ENCODE measurements at places on chromosomes 5 and 9.

DNA sequence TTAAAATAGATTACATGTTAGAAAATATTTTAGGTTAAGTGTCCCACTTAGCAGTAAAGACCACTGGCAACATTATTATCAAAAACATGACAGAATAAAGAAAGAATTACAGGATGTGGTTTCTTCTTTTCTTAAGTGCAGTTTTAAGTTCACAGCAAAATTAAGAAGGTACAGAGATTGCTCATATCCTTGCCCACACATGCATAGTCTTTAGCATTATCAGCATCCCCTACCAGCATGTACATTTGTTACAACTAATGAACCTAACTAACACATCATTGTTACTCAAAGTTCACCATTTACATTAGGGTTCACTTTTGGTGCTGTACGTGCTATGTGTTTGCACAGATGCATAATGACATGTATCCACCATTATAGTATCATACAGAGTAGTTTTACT is 837.7 kb upstream of the CDH9 start:
- DNase-seq: no peak

DNA sequence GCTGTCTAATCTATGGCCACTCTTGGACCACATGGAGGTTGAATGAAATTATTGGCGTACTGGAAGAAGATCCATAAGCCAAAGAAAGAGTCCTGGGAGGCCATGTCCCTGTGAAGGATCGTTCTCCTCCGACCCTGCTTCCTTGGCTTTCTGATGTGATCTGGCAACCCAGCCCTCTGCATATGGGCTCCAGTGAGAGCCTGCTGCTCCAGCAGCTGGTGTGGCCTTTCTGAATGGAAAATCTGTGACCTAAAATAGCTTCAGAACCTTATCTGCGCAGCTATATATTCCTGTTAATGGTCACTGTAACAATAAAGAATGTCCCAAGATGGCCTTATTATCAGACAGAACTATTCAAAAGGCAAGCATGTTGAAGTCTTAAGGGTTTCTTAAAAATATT is 40.2 kb upstream of the PHF2 start:
- no peak for DNase-seq

GRCh38 chr5:151002250-151002649 is 18.1 kb upstream of the GPX3 start:
- peak; percentile 46 for DNase-seq

- DNase-seq: no peak
Observed at GRCh38 chr9:88722753-88723152, 187.8 kb downstream of the NXNL2 start.

- DNase-seq: no peak
Observed at GRCh38 chr5:37940931-37941623, 101.2 kb upstream of the GDNF start.

- DNase-seq: no peak
Observed at GRCh38 chr5:137695651-137696428, 40.0 kb downstream of the KLHL3 start.

GRCh38 chr9:130128733-130129431 is 43.3 kb upstream of the NCS1 start:
- DNase-seq: no peak

GRCh38 chr5:136424835-136425584 is 59.7 kb upstream of the TRPC7 start:
- DNase-seq: peak; percentile 90

- peak; percentile 75 for DNase-seq
Observed at GRCh38 chr9:124342776-124343485, 72.3 kb downstream of the PSMB7 start.

DNA sequence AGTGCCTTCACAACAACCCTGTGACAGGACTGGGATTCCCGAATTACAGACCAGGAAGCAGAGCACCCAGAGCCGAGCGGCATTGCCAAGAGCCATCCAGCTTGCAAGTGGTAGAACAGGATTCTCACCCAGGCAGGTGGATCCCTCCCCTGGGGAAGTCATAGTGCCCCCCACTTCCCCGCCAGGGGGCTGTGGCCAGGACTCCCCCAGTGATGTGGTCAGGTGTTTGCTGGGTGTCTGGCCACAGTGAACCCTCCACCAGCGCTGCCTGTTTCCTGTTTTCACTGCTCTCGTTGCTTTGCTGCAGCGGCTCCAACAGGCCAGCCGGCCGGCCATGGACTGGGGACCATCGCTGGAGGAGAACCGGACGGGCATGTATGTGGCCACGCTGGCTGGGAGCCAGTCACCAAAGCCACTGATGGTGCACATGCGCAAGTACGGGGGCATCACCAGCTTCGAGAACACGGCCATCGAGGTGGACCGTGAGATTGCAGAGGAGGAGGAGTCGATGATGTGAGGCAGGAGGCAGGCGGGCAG is 19.3 kb downstream of the SLC6A7 start:
- no peak for DNase-seq

DNA sequence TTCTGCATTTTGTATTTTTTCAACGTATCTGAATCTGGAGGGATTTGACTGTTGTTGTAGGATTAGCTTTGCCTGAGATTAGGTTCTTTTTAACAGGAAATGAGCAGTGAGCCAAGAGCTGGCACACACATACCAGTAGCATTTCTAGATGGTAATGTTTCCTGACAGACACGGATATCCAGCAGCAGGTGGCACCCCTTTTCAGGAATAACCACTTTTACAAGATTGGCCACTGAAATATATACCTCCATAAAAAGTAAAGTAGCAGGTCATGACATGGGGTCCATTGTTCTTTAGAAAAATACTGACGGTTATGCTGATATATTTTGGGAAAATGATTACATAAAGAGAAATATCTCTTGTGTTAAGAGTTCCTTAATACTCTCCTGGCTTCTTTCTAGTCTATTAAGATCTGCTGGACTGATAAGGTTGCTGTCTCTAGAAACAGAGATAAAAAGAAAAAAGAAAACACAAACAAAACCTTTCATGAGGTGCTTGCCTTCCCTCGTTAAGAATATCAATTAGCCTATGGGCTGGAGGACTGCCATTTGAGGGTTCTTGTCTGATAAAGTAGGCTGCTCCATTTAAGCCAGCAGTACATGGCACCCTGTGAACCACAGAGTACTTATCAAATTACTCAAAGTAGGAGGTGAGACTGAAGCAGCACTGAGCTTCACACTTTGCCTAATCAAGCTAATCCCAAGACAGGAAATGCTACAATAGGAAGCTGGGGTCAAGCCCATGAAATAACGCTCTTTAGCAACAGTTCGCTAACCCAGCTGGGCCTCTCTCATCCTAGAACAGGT is 101.6 kb upstream of the PCA3 start:
- no peak for DNase-seq

DNA sequence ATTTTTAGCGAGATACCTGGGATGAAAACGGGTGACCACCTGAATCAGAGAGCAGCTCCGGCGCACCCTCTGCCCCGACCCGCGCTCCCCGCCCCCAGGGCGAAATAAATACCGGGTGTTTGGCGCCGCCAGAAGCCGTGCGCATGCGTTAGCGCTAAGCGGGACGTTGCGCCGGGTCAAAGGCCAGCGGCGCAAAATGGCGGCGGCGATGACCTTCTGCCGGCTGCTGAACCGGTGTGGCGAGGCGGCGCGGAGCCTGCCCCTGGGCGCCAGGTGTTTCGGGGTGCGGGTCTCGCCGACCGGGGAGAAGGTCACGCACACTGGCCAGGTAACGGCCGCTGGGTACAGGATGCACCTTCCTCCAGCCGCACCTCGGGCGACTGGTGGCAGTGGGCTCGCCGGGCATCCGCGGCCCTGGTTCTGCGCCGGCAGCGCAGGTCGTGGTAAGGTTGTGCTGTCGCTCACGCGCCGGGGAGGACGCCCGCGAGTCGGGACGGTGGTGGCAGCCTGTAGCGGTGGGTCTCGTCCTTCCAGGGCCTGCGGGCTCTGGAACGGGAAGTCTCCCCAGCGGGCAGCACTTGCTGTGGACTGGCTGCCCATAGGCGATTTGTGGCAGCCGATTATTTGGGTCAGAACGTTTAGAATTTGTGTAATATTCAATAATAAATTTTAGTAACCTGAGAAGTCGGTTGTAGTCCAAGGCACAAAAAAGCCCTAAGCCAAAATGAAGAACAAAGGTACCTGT is at the start of gene NDUFS6:
NDUFS6 (plus strand) TSS at position 186 of the 745 bp plus-strand sequence; CDS start at position 197, 11 bp downstream.
- peak; percentile 92 for DNase-seq

GRCh38 chr5:77168879-77169244 is 41.6 kb upstream of the PDE8B start:
- no peak for DNase-seq

GRCh38 chr9:96567203-96567700 is 52.4 kb downstream of the CDC14B start:
- no peak for DNase-seq

DNA sequence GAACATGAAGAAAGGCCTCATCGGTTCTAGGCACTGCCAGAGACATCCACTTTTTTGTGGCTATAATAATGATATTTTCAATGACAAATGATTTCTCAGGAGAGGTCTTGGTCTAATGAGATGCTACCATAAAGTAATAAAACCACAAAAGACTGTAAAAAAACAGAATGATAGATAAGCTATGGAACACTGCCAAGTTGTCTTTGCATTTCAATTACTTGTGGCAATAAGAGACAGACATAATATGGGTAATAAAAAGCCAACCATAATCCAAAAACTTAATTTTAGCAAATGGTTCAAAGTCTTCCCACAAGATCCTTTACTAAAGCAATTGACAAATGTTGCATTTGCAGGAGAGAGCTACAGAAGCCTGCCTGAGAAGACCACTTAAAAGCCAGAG is 292.5 kb downstream of the ATPSCKMT start:
- no peak for DNase-seq

GRCh38 chr9:73143711-73144328 is 7.8 kb upstream of the ANXA1 start:
- no peak for DNase-seq

DNA sequence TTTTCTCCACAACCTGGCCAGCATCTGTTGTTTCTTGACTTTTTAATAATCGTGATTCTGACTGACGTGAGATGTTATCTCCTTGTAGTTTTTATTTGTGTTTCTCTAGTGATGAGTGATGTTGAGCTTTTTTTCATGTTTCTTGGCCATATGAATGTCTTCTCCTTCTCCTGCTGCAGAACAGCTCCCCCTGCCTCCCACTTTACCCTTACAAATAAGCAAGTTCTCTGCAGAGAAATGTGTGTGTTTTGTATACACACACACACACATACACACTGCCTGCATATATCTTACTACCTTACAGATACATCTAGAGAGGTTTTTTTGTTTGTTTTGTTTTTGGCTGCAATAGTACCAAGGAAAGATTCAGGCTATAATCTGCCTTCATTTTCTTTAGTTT is 88.7 kb upstream of the PHF24 start:
- peak; percentile 17 for DNase-seq

DNA sequence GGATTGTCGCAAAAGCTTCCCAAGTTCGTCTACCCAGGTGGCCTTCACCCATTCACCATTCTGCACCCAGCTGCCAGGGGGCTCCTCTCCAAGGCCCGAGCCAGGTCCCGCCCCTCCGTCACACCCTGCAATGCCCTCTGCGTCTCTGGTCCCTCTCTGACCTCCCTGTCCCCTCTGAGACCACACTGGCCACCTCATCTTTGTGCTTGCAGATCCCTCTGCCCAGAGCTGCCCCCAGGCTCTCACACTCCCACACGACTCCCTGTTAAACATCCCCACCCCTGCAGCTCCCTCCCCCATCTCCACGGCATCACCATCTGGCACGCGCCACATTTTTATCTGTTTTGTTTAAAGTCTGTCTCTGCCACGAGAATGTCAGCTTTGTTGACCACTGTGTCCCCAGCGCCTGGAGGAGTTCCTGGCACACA is 243.6 kb downstream of the PBX3 start:
- no peak for DNase-seq

DNA sequence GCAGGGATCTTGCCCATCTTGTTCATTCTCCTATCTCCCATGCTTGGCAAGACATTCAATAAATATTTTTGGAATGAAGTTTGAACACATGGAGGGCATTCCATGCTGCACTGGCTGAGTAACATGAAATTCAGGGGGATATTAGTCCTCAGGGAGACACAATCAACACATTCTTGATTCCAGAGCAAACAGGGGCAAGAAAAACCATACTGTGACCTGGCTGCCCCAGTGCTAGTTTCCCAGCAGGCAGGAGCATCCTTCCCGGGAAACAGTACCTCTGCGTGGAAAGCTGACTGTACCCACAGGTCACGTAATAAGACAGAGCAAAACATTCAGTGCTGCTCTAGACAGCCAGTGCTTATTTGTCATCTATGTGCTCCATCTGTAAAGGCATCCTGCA is 66.3 kb upstream of the SPOCK1 start:
- DNase-seq: no peak

DNA sequence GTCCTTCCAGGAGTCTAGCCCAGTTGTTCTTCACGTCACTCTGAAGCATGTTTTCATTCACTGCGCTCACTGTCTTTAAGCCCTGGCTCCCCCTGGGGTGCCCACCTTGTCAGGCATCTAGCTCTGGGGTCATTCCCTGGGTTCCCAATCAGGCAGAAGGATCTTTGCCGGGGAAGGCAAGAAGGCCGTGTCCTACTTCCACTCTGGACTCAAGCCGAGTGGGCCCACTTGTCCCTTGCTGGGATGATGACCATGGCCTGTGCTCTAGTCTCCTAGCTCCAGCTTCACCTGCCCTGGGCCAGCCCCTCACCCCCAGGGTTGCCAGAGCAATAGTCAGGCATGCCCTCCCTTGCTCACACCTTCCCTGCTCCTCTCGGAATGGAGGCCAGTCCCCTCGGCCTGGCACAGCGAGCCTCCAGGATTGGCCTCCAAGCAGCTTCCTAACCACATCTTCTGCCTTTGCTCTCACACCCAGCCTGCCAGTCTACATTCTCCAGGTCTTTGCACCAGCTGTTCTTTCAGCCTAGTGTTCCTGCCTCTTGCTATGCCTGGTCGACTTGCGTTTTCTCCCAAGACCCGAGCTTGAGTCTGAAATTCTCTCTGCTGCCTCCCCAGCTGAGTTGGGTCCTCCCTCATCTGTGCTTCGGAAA is 32.2 kb upstream of the PSD2 start:
- DNase-seq: no peak

- DNase-seq: no peak
Observed at GRCh38 chr5:115767424-115767823, 49.0 kb downstream of the CDO1 start.

DNA sequence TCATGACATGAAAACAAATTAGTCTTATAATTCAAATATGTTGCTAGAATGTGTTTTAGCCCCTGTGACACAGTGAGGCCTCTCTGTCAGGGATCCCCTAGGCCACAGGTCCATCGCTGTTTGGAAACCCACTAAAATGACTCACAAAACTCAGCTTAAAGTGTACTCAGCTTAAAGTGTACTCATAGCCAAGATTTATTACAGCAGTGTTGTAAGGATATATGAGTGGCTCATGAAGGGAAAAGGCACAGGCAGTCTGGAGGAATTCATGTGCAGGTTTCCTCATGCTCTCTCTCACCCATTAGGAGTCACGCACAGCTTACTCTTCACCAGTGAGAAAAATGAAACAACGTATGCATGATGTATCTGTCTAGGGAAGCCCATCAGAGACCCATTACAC is 24.4 kb upstream of the TGFBI start:
- DNase-seq: no peak

DNA sequence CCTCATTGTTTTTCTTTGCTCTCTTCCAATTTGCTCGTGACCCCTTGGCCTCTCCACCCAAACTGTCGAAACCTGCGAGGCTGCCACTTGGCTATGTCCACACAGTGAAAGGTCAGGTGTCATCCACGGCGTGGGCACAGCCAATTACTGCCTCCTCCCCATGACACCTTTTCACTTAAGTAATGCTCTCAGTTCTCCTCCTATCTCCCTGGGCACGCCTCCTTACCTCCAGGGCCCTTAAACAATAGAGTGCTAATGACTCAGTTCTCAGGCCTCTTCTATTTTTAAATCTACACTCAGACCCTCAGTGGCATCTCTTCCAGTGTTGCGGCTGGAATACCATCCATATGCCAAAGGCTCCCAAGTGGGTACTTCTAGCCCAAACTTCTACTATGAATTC is 256.8 kb downstream of the ROR2 start:
- DNase-seq: no peak
